Smooth muscle cell of the coronary artery (primary cell): ENCODE measurements at places on chromosomes 1 and 21. TPM values are rescaled to one million over a fixed set of nuclear protein-coding genes. Genes with fewer than 3 reads are reported as not detected.

MROH7 gene
- total RNA-seq, result 0.15 and 0.59 TPM in 2 replicates

SHE gene
- under 0.01 and 0.12 TPM in 2 replicates for total RNA-seq

OR2T11 gene
- not detected in 2 replicates for total RNA-seq

TNFRSF25 gene
- total RNA-seq, result 2.6 and 9.4 TPM in 2 replicates

LCE1C gene
- not detected in 2 replicates for total RNA-seq

PPM1J gene
- 0.82 and 1.2 TPM in 2 replicates for total RNA-seq
